Urinary bladder (tissue), 4 donors: ENCODE measurements at places on chromosomes 1 and 21. TPM values are rescaled to one million over a fixed set of nuclear protein-coding genes. Genes with fewer than 3 reads are reported as not detected.

The MAP3K21 gene
- total RNA-seq: 2.6 TPM

DNA sequence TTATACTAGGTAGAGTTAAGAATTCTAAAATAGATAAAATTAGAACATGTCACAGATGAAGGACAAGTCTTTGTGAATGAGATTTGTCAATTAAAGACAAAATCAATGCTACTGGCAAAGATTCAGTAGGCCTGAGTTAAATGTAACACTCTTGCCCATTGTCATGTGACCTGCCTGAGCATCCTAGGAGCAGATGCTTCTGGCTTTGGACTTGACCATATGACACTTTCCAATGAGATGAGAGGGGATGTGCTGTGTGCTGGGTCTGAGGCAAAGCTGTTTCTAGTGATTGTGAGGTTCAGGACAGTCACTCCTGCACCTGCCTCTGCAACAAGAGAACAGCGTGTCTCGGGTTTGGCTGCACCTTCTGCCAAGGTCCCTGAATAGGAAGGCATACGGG, 144.9 kb downstream of the HIVEP3 start:
- DNase-seq: no peak

GRCh38 chr1:215617979-215618378, 50.9 kb downstream of the KCTD3 start:
- no peak for DNase-seq

- DNase-seq: no peak
Observed at GRCh38 chr21:21897275-21897883, 899.2 kb downstream of the NCAM2 start.

- no peak for DNase-seq
Observed at GRCh38 chr1:56190806-56191365, 388.5 kb downstream of the PLPP3 start.
